ENCODE measurements at places on chromosomes 12 and 14.

- DNase-seq = no peak
These were observed 139.3 kb downstream of the BRMS1L start for GRCh38 chr14:35965400-35965799.

- DNase-seq = no peak
These were observed 6.2 kb downstream of the KLHL28 start for GRCh38 chr14:44955528-44955927.

GRCh38 chr14:33352821-33353220 is 414.1 kb downstream of the NPAS3 start:
- no peak for DNase-seq

DNA sequence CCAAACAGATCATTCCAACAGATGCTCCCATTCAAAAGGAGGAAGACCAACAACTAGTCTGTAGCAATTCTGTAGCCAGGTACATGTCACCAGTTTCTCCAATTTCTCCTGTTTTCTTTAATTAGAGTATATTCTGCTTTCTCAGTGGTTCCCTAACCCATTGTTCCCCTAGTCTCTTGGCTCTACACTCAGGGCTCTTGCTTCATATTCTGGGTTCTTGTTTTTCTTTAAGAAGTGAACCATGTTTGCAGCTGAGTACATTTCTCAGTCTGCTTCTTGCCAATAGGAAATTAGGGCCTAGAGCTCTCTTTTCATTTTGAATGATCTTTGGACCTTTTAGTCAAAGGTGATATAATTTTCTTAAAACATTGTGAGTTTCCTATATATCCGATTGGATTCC is 29.4 kb upstream of the STXBP6 start:
- DNase-seq = no peak

- no peak for DNase-seq
These were observed 24.3 kb downstream of the PPP1CC start for GRCh38 chr12:110718222-110718908.

GRCh38 chr14:105335735-105336476 is 21.4 kb downstream of the PACS2 start:
- no peak for DNase-seq

- no peak for DNase-seq
These were observed 22.4 kb downstream of the MAPK1IP1L start for GRCh38 chr14:55073856-55074255.

DNA sequence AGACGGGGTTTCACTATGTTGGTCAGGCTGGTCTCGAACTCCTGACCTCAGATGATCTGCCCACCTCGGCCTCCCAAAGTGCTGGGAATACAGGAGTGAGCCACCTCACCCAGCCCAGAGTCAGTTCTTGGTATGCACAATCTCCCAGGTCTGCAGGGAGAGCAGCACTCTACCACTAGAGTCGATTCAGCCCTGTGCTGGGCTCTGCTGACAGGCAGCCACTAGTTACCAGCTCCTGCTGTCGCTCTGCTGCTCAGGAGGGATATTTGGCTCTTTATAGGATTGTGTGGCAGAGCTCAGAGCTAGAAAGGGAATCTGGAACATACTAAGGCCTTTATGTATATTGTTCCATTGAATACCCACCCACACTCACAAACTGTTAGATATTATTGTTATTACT is 44.3 kb downstream of the SPTB start:
- DNase-seq = no peak

DNA sequence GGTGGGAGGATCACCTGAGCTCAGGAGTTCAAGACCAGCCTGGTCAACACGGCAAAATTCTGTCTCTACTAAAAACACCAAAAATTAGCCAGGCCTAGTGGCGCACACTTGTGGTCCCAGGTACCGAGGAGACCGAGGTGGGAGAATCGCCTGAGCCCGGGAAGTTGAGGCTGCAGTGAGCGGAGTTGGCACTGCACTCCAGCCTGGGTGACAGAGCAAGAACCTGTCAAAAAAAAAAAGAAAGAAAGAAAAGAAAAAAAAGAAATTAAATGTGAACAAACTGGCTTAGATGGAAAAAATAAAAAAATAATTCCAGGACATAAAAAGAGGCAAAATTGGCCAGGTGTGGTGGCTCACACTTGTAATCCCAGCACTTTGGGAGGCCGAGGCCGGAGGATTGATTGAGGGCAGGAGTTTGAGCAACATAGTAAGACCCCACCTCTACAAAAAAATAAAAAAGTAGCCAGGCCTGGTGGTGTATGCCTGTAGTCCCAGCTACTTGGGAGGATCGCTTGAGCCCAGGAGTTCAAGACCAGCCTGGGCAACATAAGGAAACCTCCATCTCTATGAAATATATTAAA is 3.5 kb downstream of the TMEM119 start:
- no peak for DNase-seq

Data from HTR-8/SVneo (cell line).